ENCODE measurements at places on chromosomes 3 and 15. TPM values are rescaled to one million over a fixed set of nuclear protein-coding genes. Genes with fewer than 3 reads are reported as not detected.

The LRRC2 gene
- total RNA-seq = 0.52 TPM

- H3K27ac ChIP-seq = peak overlapping the region; percentile 77
- DNase-seq = no peak
- peaks cover 16% of the 10 kb centered on the region for H3K4me1 ChIP-seq
Measured at GRCh38 chr15:72237853-72238224, 6.8 kb upstream of the PKM start.

DNA sequence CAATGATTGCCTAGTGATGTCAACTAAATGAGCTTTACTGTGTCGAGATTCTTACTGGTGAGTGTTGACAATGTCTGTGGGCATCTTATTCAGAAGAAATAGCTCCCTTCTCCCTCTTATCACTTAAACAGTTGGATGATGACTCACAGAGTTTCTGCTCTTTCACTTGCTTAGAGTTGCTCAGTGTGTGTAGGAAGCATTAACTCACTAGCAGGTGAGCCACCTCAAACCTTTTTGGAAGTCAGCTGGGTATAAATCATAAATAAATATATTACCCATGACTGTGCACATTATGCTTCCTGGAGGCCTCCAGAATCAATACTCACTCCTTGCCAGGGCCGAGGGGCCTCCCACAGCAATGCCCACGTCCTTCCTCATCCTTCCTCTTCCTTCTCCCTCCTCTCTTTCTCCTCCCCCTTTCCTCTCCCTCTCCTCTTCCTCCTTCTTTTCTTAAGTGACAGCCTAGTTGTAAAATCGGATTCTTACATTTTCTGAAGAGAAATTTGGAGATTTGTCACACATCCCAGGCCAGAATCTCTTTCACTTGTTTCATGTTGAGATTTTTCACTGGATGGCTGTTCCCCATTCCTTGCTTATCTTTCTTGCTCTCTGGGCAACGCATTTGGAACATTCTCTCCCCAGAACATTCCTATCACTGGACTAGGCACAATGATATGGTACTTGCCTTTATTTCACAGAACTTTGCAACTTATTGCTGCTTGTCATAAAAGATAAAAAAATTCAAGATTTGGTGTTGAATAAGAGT is 17.5 kb downstream of the SHC4 start:
- H3K36me3 ChIP-seq = peaks cover 1% of the 10 kb centered on the region
- H3K4me3 ChIP-seq = no peak overlapping the region
- H3K27ac ChIP-seq = no peak overlapping the region
- H3K27me3 ChIP-seq = peaks cover 29% of the 10 kb centered on the region

DNA sequence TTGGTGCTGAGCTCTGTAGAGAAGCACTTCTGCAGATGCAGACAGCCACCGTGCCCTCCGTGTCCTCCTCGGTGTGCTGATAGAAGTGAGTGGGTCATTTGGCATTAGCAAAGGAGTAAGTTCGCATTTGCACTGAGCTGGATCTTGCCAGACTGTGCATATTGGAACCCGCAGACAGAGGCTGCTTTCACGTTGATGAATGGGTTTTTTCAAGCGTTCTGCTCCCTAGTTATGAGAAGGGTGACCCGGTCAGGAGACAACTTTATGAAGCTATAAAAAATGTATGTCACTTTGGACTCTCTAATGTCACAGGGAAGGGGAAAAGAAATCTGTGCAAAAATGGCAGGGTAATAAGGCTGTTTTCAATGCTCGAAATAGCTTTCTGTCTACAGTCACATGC is 739.4 kb downstream of the MCTP2 start:
- H3K4me1 ChIP-seq = no peaks in the 10 kb centered on the region
- no peak overlapping the region for H3K27ac ChIP-seq
- DNase-seq = no peak
- H3K4me3 ChIP-seq = no peak overlapping the region
- H3K36me3 ChIP-seq = no peaks in the 10 kb centered on the region
- H3K27me3 ChIP-seq = no peaks in the 10 kb centered on the region

The DAG1 gene
- total RNA-seq = 18.9 TPM

- no peaks in the 10 kb centered on the region for H3K4me1 ChIP-seq
- H3K4me3 ChIP-seq = no peak overlapping the region
- no peak for DNase-seq
- no peaks in the 10 kb centered on the region for H3K27me3 ChIP-seq
Measured at GRCh38 chr3:11346416-11346815, 74.2 kb downstream of the ATG7 start.

- H3K27ac ChIP-seq = peak overlapping the region; percentile 91
- no peak for DNase-seq
- no peaks in the 10 kb centered on the region for H3K27me3 ChIP-seq
- H3K4me1 ChIP-seq = peaks cover 24% of the 10 kb centered on the region
- H3K4me3 ChIP-seq = peak overlapping the region; percentile 97
- peaks cover 3% of the 10 kb centered on the region for H3K36me3 ChIP-seq
Measured at GRCh38 chr15:30990036-30990435, 1.4 kb downstream of the MTMR10 start.

DNA sequence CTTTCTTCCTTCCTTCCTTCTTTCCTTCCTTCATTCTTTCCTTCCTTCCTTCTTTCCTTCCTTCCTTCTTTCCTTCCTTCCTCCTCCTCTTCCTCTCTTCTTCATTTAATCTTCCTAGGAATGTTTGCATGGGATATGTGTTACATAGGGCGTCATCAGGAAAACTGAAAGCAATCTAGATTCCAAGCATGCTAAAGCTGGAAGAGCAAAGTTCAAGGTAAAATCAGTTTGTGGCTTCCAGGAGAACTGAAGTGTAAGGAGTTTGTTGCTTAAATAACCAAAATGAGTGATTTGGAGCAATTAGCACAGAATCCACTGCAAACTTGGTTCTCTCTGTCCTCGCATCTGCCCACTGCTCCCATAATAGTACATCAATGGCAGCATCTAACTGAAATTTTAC is 716.2 kb downstream of the GBE1 start:
- no peak for DNase-seq
- no peaks in the 10 kb centered on the region for H3K4me1 ChIP-seq
- no peaks in the 10 kb centered on the region for H3K36me3 ChIP-seq
- no peak overlapping the region for H3K4me3 ChIP-seq

The ELP6 gene
- 24.3 TPM for total RNA-seq

DNA sequence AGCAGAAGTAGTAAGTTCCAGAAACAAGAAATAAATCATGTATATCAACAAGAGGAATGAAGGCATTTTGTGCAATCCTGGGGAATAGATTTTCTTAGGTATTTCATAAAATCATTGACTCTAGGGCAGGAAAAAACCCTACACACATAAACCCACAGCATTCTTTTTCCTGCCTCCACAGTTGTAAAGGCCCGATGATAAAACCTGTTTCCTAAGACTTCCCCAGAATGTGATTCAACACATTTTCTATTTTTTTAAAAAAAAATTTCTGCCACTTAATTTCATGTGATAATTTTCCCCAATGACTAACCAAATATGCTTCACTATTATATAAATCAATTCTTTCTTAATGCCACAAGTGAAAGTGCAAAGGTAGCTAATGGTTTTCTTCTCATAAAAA is 407.0 kb downstream of the FHIT start:
- H3K4me3 ChIP-seq = no peak overlapping the region
- H3K36me3 ChIP-seq = no peaks in the 10 kb centered on the region
- no peak for DNase-seq
- no peak overlapping the region for H3K27ac ChIP-seq
- no peaks in the 10 kb centered on the region for H3K27me3 ChIP-seq

- H3K36me3 ChIP-seq = peaks cover 6% of the 10 kb centered on the region
- H3K27me3 ChIP-seq = no peaks in the 10 kb centered on the region
- peaks cover 3% of the 10 kb centered on the region for H3K4me1 ChIP-seq
- H3K4me3 ChIP-seq = no peak overlapping the region
Measured at GRCh38 chr3:44649709-44650108, 1.2 kb downstream of the ZNF35 start.

DNA sequence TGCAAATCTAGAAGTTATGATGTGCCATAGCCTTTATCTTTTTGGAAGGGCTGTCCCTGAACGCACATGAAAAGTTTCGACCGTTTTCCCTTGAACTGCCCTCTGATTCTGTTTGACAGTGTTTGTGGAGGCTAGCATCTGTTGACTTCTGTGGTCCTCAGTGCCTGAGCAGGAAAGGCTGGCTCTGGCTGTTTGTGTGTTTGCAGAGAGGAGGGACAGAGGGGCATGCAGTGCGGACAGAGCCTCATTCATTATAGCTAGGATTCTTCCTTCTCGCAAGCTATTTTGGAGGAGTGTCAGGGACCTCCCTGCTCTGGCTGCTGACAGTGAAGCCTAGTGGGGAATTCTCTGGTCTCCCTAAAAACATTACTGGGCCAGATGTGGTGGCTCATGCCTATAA is 64.5 kb downstream of the CDAN1 start:
- H3K27ac ChIP-seq = no peak overlapping the region
- no peak overlapping the region for H3K4me3 ChIP-seq
- H3K4me1 ChIP-seq = peaks cover 3% of the 10 kb centered on the region
- peaks cover 4% of the 10 kb centered on the region for H3K36me3 ChIP-seq
- H3K27me3 ChIP-seq = no peaks in the 10 kb centered on the region
- no peak for DNase-seq

- peak overlapping the region; percentile 93 for H3K4me3 ChIP-seq
- H3K27ac ChIP-seq = peak overlapping the region; percentile 98
- H3K4me1 ChIP-seq = peaks cover 43% of the 10 kb centered on the region
Measured at GRCh38 chr15:60591496-60592370, 112.8 kb upstream of the ICE2 start.

- peaks cover 43% of the 10 kb centered on the region for H3K4me1 ChIP-seq
- peak overlapping the region; percentile 80 for H3K27ac ChIP-seq
- H3K36me3 ChIP-seq = peaks cover 2% of the 10 kb centered on the region
- DNase-seq = no peak
- no peaks in the 10 kb centered on the region for H3K27me3 ChIP-seq
Measured at GRCh38 chr3:186520957-186521842, 23.0 kb downstream of the CRYGS start.

The C2CD4A gene
- total RNA-seq = 0.65 TPM

DNA sequence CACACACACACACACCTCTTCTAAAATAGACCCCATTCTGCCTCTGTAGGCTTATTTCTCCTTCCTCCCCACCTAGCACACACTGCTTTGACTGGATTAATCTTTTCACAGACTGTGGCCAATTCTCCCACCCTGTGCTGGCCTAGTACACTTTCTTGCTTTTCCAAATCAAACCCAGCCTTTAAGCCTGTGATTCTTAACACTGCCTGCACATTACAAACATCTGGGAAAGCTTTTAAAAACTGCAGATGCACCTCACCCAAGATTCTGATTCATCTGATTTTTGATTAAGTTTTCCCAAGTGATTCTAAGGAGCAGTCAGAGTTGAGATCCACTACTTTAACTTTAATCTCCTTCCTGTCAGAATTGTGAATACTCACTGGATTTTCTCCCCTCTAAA is 12.8 kb downstream of the CSNK1G1 start:
- H3K27ac ChIP-seq = peak overlapping the region; percentile 84
- no peak for DNase-seq
- peaks cover 3% of the 10 kb centered on the region for H3K36me3 ChIP-seq
- peaks cover 6% of the 10 kb centered on the region for H3K4me1 ChIP-seq
- no peak overlapping the region for H3K4me3 ChIP-seq
- no peaks in the 10 kb centered on the region for H3K27me3 ChIP-seq

- no peak overlapping the region for H3K4me3 ChIP-seq
- H3K36me3 ChIP-seq = no peaks in the 10 kb centered on the region
- no peaks in the 10 kb centered on the region for H3K27me3 ChIP-seq
- DNase-seq = no peak
- no peaks in the 10 kb centered on the region for H3K4me1 ChIP-seq
- no peak overlapping the region for H3K27ac ChIP-seq
Measured at GRCh38 chr3:19574268-19574667, 359.7 kb downstream of the EFHB start.

The GABRR3 gene
- total RNA-seq = not detected

DNA sequence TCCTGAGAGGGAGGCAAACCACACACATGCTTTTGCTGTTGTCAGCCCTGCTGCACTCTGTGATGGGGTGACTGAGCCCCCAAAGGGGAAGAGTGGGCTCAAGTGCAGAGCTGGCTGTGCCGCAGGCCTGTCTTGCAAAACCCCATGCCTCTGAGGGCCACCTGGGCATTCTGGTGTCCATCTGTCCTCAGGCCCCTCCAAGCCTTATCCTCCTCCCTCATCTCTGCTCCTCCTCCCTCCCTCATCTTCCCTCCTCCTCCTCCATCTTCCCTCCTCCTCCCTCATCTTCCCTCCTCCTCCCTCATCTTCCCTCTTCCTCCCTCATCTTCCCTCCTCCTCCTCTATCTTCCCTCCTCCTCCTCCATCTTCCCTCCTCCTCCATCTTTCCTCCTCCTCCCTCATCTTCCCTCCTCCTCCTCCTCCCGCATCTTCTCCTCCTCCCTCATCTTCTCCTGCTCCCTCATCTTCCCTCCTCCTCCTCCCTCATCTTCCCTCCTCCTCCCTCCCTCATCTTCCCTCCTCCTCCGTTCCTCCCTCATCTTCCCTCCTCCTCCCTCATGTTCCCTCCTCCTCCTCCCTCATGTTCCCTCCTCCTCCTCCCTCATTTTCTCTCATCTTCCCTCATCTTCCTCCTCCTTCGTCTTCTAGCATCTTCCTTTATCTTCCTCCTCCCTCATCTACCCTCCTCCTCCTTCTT is 40.6 kb downstream of the CHDH start:
- H3K4me1 ChIP-seq = no peaks in the 10 kb centered on the region
- H3K36me3 ChIP-seq = no peaks in the 10 kb centered on the region
- H3K27me3 ChIP-seq = peaks cover 38% of the 10 kb centered on the region
- H3K27ac ChIP-seq = no peak overlapping the region

The MASP1 gene
- not detected for total RNA-seq

The PROK2 gene
- total RNA-seq = 1.5 TPM

DNA sequence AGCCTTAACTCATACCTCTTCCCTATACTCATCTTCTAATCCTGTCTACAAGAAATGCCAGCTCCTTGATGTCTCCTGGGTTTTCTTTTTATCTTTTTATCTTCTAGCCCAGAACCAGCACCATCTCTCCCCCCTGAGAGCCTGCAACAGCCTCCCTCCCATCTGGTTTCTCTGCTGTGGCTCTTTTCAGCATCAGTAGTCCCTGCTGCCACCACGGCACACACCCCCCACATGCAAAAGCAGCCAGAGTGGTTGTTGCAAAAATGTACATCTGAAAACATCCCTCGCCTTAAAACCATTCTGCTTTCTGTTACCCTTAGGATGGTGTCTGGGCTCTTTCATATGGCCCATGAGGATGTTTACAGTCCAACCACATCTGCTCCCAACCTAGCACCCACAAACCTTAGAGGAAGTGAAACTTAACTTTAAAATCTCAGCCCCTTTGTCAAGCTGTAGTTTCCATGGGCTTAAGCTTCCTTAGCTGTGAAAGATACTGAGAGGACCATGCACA is 775 bp downstream of the TTC21A start:
- no peaks in the 10 kb centered on the region for H3K27me3 ChIP-seq
- H3K27ac ChIP-seq = peak overlapping the region; percentile 99
- H3K4me3 ChIP-seq = peak overlapping the region; percentile 100
- H3K36me3 ChIP-seq = peaks cover 9% of the 10 kb centered on the region

- no peaks in the 10 kb centered on the region for H3K36me3 ChIP-seq
- H3K27me3 ChIP-seq = no peaks in the 10 kb centered on the region
Measured at GRCh38 chr15:96648866-96649265, 318.4 kb downstream of the NR2F2 start.

The ITPKA gene
- total RNA-seq = 0.29 TPM
